ENCODE measurements at places on chromosomes 1 and 21.

DNA sequence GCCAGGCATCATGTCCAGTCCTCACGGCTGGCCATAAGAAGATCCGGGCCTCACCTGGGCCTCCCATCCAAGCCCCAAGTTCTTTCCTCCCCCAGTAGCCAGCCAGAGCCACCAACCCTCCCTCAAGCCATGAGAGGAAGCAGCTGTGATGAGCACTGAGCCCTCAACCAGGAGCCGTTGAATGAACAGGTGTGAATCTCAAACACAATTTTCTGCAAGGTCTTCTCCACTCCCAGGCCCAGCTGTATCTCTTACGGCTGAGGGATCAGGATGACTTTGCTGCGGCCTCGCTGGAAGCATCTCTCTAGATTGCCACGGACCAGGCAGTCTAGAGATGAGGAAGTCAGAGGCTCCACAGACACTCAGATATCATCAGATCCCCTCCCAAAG is 9.8 kb upstream of the CLDN14 start:
- no peak for DNase-seq

DNA sequence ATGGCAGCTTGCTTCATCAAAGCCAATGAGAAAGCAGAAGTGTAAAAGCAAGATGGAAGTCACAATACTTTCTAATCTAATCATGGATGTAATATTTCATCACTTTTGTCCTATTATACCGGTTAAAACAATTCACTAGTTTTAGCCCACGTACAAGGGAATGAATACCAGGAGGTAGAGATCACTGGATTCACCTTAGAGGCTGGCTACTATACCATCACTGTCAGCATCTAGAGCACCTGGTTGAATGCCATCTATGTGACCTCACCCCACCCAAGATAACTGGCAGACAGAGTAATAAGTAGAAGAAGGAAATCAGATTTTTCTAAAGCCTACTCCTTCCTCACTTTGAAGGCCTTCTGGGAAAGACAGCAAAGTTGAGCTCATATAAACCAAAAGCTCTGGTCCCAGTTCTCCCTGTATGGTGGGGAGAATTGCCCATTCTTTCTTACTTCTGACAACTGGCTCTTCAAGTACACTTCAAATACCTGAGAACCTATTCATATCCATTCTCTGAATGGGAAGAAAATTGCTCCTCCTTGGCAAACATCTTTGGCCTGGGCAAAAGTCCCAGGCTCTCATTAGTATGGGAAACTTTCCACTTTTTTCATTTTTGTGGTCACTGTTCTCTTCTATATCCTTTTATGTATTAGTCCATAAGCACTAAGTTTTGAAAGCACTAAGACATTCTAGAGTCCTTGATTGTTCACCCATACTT is 24.8 kb downstream of the HSD3B1 start:
- DNase-seq: no peak

DNA sequence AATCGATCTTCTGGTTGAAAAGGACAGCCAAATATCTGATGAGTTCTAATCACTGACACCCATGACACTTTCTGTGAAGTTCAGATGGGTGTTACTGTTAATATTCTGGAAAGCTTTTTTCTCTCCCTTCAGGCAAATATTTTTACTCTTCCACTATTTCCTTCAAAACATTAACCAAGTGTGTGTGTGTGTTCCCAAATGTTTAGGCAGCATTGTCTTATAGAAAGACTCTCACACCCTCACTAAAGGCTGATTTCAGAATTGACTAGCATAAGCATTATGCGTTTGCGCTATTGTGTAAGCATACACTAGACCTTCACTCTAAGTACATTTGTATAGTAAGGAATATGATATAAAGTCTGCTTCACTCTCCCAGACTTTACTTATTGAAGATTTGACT is 24.7 kb downstream of the WARS2 start:
- no peak for DNase-seq

GRCh38 chr1:152444045-152444444 is 30.0 kb upstream of the CRNN start:
- no peak for DNase-seq

- no peak for DNase-seq
These were observed 73.1 kb upstream of the EDEM3 start for GRCh38 chr1:184827600-184828368.

DNA sequence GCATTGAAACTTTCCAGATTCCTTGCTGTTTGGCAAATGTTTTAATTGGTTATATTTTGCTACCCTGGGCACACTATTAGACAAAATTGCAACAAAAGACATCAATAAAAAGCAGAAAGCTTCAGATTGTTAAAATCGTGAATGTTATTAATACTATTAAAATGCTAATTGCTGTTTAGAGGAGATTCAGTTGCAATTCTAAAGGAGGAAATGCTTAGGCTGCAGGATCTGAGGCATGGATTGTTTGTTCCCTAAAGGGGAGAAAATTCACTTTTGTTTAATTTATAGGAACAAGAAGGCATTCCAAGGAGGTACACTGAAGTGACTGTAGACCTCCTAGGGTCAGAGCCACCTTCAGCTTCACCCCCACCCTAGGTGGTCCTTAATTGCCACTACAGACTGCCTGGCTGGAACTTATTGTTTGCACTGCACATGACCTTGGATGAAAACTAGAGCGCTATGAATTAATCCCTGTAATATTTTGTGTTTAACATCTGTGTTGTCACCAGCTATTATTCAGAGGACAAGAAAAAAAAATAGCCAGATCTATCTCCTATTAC is 1266.9 kb upstream of the ADGRL2 start:
- DNase-seq: no peak

GRCh38 chr1:211174375-211174774 is 40.4 kb upstream of the KCNH1 start:
- no peak for DNase-seq

- no peak for DNase-seq
These were observed 129.1 kb upstream of the RAB4A start for GRCh38 chr1:229141689-229142377.

DNA sequence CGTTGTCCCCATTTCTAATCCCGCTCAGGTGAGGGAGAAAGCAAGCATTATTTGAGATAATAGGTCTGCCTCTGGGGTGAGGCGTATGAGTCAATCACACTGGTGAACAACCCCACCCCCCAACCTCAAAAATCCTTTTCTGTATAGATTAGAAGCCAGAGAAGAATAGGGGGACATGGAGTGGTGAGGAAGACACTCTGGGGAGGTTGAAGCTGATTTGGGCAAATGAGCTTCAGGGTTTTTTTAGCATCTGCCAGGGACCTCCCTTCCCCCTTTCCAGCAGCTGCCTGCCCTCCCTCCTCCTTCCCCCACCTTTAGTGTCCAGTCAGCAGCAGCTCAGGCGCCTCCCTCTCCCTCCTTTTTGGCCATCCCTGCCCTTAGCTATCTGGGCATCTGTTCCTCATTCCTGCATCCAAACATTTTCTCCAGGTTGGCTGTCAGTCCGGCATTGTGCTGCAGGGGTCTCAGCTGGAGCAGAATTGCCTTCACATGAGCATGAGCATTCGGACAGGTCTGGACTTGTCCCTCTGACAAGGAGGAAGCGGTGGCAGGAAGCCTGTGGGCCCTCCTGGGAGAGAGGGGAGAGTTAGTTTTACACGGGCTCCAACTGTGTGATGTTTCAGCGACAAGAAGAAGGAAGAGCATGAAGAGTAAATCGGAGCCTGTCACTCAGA is 30.8 kb upstream of the PTGFRN start:
- no peak for DNase-seq

DNA sequence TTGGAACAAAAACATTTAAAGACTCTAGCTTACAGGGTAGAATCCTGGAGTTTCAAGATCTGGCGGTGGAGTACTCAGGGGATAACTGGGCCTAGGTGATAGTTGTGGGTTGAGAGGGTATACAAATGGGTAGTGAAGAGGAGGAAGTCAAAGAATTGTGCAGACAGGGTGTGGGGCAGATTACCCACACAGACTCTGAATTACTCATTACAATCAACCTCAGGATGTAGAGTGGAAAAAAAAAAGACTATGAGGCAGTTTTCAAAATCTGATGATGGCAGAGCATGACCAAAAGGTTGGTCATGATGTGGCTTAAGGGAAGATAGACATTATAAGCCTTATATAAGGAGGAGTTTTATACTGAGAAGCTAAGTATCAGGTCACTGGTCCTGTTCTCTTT is 44.1 kb upstream of the GLIS1 start:
- DNase-seq: no peak

DNA sequence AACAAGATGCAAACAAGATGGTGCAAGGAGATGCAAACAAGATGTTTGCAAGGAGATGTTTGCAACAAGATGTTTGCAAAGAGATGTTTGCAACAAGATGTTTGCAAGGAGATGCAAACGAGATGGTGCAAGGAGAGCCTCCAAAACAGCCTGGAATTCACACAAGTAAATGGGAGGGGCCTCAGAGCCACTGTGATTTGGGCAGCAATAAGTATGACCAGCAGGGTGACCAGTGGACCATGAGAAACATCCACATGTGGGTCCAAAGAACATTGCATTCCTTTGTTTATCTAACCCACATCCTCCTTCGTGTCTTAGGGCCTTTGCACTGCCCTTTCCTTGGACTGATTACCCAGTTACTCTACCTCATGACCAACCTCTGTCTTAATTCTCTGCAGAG is 162.9 kb downstream of the PLPP3 start:
- DNase-seq: no peak

DNA sequence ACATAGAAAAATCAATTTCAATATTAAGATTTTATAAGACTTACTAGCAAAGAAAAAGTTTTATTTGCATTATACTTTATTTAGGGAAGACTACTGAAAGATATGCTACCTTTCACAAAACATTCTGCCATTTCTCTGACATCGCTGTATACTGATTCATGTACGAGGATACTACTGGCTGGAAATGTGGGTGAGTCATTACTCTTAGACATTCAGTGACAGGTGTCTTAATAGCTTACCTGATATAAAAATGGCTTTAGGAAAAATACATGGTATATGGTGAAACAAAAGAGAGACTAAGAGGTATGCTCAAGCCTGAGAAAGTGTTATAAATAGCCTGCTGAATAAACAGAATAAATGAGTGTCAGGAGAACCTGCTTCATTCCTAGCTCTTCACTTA is 73.0 kb upstream of the EXO1 start:
- DNase-seq: no peak

- no peak for DNase-seq
These were observed 99.8 kb downstream of the PTGER3 start for GRCh38 chr1:70947835-70948234.

GRCh38 chr1:234519506-234519905 is 40.5 kb upstream of the TARBP1 start:
- DNase-seq: no peak

DNA sequence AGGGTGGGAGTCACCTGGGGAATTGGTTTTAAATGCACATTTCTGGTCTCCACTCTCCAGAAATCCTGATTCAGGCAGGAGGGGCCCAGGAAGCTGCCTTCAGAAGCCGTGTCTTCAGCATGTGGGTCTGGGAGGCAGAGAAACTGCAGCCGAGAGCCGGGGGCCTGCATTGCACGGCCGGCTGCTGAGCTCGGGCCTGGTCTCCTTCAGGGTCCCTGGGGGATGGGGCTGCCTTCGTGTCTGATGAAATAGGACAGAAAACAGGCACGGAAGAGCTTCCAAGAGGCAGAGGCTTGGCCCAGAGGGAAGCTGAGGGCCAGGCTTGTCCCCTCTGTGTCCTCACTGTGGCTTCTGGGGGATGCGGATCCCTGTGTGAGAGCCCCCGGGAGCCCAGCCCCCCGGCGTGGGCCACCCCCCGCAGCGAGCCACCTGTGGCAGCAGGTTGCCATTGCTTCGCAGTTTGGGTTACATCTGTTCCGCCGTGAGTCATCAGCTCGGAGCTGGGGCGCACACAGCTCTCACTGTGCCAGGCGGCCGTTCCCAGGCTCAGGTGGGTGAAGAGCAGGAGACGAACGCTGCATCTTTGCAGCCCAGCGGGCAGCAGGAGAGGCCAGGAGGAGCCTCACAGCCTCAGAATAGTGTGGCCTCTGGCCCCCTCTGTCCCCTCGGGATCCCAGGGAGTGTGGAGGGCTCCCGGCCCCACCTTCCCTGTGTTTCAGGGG is 72.4 kb downstream of the AJAP1 start:
- no peak for DNase-seq

DNA sequence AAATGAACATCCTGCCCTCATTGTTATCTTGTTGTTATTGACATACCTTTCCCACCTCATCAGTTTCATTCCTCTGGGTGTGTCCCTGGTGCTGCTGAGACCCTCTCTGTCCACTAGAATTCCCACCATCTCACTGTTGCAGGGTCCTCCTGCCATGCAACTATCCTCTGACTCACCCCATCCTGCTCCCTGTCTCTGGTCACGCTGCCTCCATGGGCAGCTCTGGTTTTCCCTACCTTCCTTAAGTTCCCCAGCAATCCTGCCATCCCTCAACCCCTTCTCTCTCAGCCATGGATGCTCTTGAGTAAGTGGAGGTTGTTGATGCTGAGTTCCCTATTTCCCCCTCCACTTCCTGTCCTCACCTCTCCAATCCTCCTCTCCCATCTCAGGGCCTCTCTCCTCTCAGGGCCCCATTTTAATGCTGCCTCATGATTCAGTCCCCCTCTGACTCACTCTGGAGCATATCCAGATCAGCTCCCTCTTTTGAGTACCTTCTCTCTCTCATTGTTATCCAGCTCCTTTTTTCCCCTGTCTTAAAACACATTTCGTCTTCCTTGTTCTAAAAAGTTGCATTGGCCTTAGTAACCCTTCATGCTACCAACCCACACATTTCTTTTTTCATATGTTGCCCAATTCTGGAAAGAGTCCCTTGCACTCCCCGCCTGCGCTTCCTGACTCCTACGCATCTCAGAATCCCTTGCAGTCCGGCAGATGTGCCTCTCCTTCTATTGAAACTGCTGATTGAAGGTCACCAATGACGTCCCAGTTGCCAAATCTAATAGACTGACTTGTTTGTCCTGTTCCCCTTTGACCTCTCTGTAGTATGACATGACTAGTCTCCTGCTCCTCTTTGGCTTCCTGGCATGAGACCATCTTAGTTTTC is 92.0 kb downstream of the CNIH3 start:
- DNase-seq: no peak

DNA sequence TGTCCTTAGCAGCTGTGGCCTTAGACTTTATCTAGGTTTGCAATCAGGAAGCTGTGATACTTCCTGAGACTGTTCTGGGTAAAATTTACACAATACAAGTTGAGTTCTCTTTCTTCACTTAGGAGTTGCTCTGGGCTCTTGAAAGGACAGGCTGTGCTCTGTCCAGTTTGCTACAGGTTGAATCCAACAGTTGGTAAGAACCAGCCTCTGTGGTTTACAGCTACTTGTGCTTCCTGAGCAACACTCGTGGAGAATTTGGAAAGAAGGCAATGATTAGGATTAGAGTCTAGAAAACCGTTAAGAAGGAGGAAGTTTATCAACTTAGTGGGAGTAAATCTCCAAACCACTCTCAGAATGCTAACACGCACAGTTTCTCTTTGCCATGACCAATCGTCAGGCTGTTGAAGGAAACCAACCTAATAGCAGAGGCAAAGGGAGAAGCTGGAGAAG is 26.8 kb downstream of the GFI1 start:
- DNase-seq: no peak

DNA sequence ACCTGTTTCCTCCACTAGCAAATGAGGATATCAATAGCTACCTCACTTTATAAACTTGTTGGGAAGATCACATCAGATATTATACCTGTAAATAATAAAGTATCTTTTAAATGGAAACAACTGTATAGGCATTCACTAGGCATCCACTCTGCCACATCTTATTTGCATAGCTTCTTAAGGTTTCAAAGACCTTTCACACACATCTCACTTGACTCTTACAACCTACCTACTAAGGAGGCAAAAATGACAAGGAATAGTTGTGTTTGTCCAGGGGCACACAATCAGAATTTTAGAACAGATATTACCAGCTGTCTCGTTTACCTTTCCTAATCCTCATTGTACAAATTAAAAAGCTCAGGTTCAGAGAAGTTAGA is 51.5 kb downstream of the VANGL2 start:
- no peak for DNase-seq

Data from CD4-positive, alpha-beta T cell treated with Interleukin-4 for 1 hour (primary cell).